ENCODE measurements at places on chromosomes 1 and 21.
A peak's percentile ranks its signal among the peaks of the same experiment; 100 is the strongest.

GRCh38 chr1:75579046-75579445 lies 31.9 kb downstream of the SLC44A5 start:
- no peak for DNase-seq

DNA sequence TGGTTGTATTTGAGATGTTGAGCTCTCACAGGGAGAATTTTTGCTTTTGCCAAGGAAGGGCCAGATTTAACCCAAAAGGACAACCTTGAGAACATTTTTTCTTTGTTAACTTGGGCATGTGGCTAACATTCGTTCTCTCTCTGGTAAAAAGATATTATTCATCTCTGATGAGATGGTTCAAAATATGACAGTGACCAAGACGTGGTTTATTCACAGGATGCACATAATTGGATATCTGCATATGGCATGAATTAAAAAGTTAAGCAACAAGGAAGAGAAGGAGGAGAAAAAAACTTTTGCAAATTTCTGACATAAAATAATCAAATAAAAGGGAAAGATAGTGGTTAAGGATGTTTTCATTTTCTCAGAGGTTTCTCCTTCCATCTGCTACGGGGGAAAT lies 43.1 kb upstream of the BCL10 start:
- DNase-seq: no peak

DNA sequence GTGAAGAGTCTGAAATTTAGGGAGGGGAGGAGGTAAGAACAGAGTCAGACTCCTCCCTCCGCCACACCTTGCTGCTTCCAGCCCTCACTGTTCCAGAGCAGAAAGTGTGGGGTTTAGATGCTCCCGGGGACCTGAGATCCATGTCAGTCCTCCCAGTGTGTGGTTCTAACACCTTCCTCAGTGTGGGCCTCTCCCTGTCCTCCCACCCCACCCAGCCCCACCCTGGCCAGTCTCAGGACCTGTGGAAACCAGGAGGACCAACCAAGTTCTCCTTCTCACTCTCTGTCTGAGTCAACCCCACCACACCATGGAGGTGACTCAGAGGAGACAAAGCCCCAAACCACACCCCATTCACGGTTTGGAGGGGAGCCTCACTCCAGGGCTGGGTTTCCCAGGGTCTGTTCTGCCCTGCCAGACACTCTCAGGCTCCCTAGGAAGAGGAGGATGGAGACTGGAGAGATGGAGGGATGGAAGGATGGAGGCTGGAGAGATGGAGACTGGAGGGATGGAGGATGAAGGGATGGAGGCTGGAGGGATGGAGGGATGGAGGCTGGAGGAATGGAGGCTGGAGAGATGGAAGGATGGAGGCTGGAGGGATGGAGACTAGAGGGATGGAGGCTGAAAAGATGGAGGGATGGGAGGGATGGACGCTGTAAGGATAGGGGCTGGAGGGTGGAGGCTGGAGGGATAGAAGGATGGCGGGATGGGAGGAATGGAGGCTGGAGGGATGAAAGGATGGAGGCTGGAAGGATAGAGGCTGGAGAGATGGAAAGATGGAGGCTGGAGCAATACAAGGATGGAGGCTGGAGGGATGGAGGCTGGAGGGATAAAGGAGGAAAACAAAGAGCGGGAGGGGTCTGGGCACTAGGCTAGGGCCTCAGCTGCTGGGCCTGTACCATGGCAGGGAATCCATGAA lies 100.9 kb upstream of the RUNX3 start:
- DNase-seq: no peak

- no peak for DNase-seq
Observed at GRCh38 chr1:161884475-161884874, 118.4 kb downstream of the ATF6 start.

- DNase-seq: no peak
Observed at GRCh38 chr1:208787219-208787618, 543.0 kb upstream of the PLXNA2 start.

- peak; percentile 23 for DNase-seq
Observed at GRCh38 chr1:55375617-55376258, 160.6 kb upstream of the USP24 start.

GRCh38 chr1:228353601-228354371 lies 52.8 kb downstream of the TRIM11 start:
- DNase-seq: no peak

DNA sequence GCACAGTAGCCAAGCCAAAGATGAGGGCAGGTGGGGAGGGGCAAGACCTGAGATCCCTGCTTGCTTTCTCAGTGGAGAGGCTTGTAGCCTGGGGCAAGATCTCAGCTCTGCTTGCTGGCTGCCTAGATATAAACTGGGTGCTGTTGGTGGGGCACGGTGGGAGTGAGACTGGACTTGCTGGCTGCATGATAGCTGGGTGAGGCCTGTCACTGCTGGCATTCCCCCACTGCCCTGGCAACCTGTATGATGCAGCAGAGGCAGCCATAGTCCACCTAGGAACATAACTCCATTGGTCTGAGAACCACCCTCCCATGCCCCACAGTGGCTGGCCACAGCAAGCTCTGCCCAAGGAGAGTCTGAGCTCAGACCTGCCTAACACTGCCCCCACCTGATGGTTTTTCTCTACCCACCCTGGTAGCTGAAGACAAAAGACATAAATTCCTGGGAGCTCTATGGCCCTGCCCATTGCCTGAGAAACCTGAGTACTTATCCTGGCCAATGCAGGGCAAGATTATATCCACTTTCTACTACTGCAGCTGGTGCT lies 261.9 kb upstream of the DEPDC1 start:
- no peak for DNase-seq

- DNase-seq: no peak
Observed at GRCh38 chr1:70909262-70909822, 138.3 kb downstream of the PTGER3 start.

GRCh38 chr1:162279136-162279498 lies 97.5 kb downstream of the SPATA46 start:
- DNase-seq: peak; percentile 59

DNA sequence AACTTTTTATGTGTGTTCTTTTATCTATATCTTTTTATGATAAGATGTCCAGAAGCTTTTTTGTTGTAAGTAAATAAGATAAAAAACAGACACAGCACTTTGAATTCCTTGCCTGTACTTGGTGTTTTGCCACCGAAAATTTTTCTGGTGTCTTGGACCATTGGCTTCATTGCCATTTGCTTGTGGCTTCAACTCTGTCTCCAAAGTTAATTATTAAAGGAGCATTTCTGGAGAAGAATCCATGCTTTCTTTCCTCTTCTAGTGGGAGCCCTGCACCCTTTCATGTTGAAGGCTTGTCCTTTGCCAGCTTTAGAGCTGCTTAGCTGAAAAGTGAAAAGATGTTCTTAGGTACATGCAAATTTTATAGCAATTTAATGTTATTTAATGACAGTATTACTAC lies 112.2 kb downstream of the DYRK1A start:
- DNase-seq: no peak

DNA sequence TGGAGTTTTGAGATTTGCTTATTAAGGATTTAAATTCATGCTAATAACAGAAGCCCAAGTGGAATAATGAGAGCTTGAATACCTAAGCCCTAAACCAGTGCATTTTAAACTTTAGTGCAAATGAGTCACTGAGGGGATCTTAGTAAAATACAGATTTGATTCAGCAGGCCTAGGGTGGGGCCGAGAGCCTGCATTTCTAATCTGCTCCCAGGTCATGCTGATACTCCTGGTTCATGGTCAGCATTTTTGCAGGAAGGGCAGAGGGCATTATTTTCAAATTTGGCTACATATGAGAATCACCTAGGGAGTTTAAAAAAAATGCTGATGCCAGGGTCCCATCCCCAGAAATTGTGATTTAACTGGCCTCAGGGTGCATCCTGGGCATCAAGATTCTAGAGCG lies 39.3 kb downstream of the DNTTIP2 start:
- DNase-seq: no peak

GRCh38 chr21:36202726-36203602 lies 46.3 kb downstream of the DOP1B start:
- no peak for DNase-seq

GRCh38 chr1:2301607-2302291 lies 73.6 kb downstream of the SKI start:
- DNase-seq: no peak

GRCh38 chr1:84853741-84854721 lies 39.0 kb downstream of the LPAR3 start:
- no peak for DNase-seq

DNA sequence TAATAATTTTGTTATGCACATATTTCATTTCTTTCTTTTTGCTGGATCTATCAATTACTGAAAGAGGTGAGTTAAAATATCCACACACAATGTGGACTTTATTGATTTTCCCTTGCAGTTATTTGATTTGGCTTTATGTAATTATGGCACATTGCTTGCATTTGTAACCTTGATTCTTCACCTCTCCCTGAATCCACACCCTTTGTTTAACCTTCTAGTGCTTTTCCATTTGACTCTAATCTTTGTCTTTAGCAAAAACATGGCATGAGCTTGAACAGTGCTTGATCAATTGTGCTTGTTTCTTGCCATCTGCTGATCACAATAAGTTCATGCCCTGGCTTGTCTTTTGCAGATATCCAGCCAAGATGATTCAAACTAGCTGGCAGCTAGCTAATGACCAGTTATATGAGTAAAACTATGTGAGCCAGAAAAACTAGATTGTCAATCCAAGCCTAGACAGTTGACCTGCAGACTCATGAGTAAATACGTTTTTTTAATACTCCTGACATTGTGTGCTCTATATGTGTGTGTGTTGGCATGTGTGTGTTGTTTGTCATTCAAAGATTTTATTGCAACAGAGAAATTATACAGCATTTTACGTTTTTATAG lies 899.2 kb downstream of the NCAM2 start:
- DNase-seq: no peak

- DNase-seq: no peak
Observed at GRCh38 chr1:18926315-18927081, 24.1 kb upstream of the ALDH4A1 start.

DNA sequence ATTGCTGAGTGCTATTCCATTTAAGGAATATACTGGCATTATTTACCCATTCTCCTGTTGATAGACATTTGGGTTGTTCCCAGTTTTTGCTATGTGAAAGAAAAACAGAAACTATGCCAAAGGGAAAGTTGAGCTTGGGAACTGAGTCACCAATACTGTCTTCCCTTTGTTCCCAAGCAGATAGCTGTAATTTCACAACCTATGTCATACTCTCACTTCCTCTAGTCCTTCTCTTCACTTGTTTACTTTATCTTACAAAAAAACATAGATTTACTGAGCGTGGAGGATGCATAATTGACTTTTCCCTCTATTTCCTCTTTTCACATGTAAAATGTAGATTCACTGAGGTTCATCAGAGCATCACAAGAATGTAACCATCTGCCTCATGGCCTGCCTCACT lies 32.4 kb upstream of the PGBD5 start:
- DNase-seq: no peak

DNA sequence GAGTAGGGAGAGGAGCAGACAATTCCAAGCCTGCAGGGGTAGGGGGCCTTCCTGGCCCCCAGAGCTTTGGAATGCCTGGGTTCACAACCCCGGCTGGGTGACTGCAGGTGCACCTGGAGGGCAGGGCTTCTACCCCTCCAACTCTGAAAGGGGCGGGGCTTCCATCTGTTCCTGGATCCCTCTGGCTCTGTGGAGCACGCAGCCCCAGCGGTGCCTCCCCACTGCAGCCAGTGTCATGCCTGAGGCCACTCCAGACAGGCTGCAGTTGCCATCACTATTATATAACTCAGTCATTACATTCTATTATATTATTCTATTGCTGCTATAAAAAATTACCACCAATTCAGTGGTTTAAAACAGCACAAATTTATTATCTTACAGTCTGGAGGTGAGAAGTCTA lies 12.5 kb upstream of the FNBP1L start:
- DNase-seq: no peak

DNA sequence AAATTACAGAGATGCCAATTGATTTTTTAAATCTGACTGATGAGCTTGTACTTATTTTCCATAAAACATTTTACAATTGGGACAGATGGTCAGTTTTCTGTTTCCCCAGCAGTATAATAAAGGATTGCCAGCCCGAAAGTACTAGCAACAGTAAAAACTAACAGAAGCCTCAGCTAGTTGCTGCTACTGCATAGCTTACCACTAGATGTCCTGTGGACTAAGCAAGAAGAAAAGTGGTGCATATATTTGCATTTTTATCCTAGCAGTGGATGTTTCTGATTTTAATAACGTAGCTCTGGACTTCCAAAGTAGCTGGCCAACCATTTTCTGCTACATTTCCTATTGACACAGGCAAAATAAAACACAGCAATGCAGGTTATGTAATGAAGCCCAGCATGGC lies 241.5 kb downstream of the BARHL2 start:
- no peak for DNase-seq

DNA sequence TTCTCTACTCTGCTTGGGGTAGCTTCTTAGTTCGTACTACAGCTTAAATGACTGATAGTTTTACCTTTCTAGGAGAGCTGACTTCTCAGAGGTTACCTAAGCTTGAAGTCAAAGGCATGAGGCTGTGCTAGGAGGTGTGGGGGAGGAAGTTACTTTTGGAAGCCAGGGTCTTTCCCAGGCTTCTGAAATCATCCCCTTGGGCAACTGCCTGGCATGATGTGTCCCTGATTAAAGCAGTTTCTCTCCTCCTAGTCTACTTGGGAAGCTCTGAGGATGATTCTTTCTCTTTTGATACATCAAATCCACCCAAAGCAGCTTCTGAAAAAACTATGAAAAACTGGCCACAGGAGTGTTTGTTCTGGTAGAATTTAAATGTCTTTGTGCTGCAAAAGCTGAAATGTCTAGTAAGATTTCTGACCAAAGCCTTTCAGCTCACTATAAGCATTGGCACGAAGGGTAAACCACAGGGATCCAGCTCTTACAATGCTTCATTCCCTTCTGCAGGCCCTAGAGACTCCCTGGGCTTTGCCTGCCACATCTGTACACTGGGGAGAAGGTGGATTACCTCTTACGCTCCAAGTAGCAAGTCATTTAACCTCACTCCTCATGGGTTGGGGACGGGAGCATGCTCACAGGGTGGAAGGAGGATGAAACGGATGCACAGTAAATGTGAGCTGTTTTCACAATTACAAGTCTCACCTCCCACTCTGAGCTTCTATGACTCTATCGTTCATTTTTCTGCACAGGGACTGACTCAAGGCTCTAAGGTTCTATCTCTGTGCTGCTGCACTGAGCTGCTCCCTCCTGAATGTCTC lies 59.6 kb downstream of the RUNX1 start:
- no peak for DNase-seq
